ENCODE measurements at places on chromosomes 1 and 21.

GRCh38 chr21:30117631-30118030 is 49.0 kb downstream of the CLDN17 start:
- no peak for DNase-seq

DNA sequence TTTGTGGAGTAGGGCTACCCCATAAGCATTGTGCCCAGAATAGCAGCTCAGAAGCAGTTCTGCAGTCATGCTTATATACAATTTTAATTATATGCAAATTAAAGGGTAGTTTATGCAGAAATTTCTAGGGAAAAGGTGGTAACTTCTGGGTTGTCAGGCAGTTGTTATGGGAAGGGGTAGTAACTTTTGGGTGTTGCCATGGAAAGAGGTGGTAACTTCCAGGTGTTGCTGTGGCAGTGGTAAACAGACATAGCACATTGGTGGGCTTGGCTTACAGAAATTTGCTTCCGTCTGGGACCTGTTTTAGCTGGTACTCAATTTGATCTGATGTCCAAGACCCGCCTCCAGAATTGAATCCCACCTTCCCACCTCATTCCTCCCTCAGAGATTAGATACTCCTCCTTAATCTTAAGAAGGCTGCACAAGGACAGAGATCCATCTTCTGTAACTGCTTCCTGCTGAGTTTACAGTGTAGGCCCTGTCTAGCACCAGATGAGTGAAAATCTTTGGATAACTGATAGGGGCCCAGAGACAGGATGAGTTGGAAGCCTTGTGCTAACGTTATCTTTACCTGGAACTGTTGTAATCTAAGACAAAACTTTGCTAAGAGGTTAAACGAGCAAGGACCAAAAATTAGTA is 26.7 kb downstream of the SUCO start:
- DNase-seq, result no peak

DNA sequence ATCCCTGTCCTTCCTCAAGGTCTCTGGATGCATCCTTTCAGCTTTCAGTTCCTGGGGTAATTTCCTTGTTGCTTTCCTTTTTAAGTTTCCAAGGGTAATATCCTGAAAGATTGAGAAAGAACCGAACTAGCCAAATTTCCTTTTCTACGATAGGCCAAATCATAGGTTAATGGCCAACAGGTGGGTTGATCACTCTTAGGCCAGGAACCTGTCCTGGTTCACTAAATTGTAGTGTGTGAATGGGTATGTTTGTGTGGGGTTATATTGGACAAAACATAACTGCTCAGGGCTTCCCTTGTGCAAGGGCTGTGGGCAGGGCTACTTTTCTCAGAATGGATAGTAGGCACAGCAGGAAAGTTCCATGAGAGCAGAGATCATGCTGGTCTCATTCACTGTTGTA is 17.1 kb downstream of the UBE2T start:
- DNase-seq, result no peak

GRCh38 chr21:45699966-45700365 is 56.4 kb downstream of the PCBP3 start:
- no peak for DNase-seq

DNA sequence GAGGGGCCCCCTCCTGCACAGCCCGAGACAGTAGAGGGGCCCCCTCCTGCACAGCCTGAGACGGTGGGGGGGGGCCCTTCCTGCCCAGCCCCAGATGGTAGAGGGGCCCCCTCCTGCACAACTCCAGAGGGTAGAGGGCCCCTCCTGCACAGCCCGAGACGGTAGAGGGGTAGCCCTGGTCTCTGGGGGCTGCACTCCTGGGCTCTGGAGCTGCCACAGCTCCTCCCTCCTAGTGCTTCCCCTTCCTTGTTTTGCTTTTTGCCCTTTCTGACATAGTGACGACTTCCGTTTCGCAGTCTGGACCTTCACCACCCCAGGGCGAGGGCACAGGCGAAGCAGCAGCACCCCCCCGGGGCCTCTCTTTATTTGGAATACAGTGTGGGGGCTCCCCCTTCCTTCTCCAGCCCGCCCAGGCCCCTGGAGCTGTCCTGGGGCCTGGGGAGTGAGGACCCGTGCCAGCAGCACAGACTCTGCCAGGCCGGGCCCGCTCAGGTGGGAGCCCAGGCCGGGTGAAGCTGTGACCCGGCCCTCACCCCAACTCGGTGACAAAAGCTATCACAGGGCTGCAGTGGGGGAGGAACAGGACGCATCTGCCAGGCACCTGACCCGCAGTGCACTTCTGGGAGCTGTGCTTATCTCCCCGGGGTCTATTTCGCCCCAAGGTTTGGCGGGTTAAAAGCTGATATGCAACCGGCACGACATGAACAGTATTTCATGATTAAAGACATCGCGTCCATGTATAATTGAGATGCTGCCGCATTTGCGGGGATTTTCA is 1.1 kb upstream of the PRXL2B start:
- DNase-seq, result peak; percentile 38
